ENCODE measurements at places on chromosomes 2 and 18. TPM values are rescaled to one million over a fixed set of nuclear protein-coding genes. Genes with fewer than 3 reads are reported as not detected.

Gene EVX2
- 2.3 TPM for polyA plus RNA-seq

Gene ARL6IP6
- 27.8 TPM for polyA plus RNA-seq

Gene CCDC121
- polyA plus RNA-seq = 40.5 TPM

Gene CDK15
- polyA plus RNA-seq = 5.6 TPM

Gene SLC4A5
- 40.3 TPM for polyA plus RNA-seq

Gene DSEL
- polyA plus RNA-seq = 2.7 TPM

Gene RGPD4
- 2.7 TPM for polyA plus RNA-seq

Gene GKN1
- polyA plus RNA-seq = not detected

Gene NPAS2
- polyA plus RNA-seq = 20.4 TPM

Gene SULT1C4
- polyA plus RNA-seq = 1.1 TPM

Gene ADD2
- 5.8 TPM for polyA plus RNA-seq

Gene NTSR2
- not detected for polyA plus RNA-seq

DNA sequence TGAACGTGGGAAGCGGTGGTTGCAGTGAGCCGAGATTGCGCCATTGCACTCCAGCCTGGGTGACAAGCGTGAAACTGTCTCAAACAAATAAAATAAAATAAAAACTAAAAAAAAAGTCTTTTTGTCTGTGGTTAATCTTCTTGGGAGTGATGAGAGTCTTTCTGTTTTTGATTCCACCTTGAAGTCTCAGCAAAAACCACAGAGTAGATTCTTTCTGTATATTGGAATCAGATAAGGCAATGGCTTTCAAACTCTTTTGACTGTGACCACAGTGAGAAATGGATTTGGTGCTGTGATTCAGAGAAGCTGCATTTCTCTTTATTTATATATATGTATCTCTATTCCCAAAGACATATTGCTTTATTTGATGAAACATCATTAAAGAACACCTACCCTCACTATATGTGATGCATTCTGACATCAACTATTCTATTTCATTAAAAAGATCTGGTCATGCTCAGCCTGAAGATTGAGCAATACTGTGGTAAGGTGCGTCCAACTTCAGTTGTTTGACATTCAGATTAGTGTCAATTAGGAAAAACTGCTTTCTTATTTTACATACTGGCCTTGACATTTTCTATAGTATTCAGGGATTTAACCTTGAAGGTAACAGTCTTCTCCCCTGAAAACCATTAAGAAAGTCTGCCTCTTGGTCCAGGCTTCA, 15.6 kb downstream of the HRH4 start:
- DNase-seq = no peak

- no peak for DNase-seq
These were observed 484.6 kb upstream of the HS6ST1 start for GRCh38 chr2:128803222-128803621.

- no peak for DNase-seq
These were observed 35.0 kb downstream of the TSN start for GRCh38 chr2:121790276-121790956.

GRCh38 chr18:26652501-26652900, 104.1 kb upstream of the KCTD1 start:
- DNase-seq = no peak

DNA sequence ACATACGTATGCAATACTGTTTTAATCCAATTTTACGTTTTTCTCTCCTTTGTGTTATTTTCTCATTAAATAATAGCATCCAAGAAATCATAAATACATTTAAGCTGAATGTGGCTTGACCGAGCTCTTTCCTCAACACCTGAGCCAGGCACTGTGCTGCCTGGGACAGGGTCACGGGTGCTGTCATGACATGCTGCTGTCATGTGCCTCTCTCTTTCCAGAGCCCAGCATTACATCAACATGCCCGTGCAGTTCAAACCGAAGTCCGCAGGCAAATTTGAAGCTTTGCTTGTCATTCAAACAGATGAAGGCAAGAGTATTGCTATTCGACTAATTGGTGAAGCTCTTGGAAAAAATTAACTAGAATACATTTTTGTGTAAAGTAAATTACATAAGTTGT, 94.1 kb upstream of the LDLRAD4 start:
- DNase-seq = no peak

DNA sequence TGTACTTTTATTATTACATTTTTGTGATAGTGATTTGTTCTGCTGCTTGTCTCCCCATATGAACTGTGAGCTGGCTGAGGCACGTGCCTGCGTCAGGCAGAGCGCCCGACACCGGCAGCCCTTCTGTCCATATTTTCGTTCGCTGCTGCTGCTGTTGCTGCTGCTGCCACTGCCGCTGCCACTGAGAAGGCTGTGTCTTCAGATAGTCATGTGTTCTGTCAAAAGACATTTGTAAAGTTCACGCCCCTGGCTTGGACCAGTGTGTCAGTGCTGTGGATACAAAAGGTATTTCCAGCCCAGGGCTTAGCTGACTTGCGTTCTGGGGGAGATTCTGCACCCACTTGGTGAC, 47.0 kb downstream of the TWIST2 start:
- DNase-seq = no peak

- DNase-seq = no peak
These were observed 1391.1 kb downstream of the SUCLG1 start for GRCh38 chr2:83067947-83068346.

DNA sequence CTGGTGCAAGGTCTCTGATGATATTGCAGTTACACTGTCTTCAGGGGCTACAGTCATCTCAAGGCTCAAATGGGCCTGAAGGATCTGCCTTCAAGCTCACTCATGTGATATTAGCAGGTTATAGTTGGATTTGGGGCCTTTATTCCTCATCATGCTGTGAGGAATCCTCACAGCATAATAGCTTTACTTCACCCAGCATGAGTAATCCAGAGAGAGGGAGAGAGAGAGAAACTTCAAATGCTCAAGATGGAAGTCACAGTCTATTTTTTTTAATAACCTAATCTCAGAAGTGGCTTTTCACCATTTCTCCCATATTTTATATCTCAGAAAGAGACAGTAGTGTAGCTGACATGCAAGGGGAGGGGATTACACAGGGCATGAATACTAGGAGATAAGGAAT, 658.7 kb downstream of the EPHA4 start:
- DNase-seq = no peak

GRCh38 chr2:127053731-127054603, 53.0 kb downstream of the BIN1 start:
- DNase-seq = no peak

DNA sequence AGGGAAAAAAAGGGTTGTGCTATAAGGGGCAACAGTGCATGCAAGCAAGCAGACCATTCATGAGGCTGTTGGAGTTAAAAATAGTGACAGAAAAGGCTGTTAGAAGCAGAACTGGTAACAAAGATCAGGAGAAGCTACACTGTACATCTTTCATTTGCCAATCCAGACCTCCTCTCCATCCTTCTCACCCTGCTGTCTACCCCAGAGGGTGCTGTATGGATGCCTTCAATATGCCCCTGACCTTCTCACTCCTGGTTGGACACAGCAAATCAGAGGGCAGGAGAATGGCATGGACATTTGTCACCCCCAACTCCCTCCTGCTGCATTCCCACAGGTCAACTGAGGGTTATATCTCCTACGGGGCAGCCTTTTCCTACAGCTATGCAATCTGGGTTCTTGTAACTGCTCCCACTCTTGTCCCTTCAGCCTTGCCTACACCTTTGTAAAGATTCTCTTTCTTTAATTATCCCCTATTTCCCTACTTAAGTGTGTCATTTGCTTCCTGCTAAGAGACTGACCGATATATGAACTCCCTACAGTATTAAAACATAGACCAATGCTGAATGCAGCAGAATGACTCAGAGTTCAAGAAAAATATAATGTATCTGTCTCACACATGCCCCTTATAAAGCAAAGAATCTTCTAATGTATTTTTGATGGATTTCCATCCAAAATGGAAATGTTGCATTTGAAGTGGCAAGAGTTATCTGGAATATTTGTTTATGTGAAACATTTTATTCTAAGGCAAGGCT, 169.2 kb upstream of the NCKAP5 start:
- no peak for DNase-seq

DNA sequence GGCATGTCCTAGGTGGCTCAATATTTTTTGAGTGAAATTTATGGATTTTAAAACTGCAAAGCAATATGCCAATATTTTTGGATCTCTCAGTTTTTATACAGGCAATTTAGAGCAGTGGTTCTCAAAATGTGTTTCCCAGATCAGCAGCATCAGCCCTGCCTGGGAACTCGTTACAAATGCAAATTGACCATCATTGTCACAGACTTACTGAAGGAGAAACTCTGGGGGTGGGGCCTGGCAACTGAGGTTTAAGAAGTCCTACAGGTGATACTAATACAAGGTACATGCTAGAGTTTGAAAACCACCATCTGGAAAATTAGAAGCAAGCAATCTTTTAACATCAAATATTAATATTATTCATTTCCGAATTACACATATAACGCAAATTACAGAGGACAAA, 215.6 kb upstream of the PID1 start:
- DNase-seq = no peak

DNA sequence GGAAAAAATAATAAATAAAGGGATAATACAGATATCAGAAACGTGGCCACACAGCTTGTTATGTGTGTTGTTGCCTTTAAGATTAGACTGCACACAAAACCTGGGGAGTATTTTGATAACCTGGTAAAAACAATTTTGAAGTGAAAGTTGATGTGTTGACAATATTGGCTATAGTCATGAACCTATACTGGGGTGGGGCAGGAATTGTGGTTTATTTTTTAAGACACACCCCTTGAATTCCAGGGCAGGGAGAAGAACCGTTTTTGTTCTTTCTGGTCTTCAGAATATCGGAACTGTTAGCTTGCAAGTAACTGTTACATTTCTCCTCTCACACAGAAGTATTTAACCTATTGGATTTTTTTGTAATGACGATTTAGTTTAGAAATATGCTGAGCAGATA, 80.4 kb downstream of the LIMS1 start:
- DNase-seq = no peak

DNA sequence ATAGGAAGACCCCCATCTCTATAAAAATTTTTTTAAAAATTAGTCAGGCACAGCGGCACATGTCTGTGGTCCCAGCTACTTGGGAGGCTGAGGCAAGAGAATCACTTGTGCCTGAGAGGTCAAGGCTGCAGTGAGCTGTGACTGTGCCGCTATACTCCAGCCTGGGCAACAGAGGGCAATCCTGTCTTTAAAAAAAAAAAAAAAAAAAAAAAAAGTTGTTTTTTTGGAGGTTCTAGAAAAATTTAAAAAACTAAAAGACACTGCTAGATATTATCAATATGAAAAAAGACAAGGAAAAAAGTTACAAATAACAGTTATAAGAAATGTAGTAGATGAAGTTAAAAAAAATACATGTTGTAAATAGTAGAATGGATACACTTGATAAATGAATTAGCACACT, 56.1 kb upstream of the C2orf15 start:
- no peak for DNase-seq

- no peak for DNase-seq
These were observed 75.0 kb upstream of the RBBP8 start for GRCh38 chr18:22858121-22858520.

GRCh38 chr18:59358712-59359575, at the start of gene LMAN1:
Gene LMAN1 (minus strand): TSS chr18:59359265. CDS start chr18:59359244, 21 bp downstream.
- DNase-seq = peak; percentile 98

- peak; percentile 53 for DNase-seq
These were observed 127.8 kb downstream of the RBMS1 start for GRCh38 chr2:160365716-160366367.

GRCh38 chr2:241399941-241400922, 44.1 kb downstream of the FARP2 start:
- DNase-seq = no peak

GRCh38 chr2:237879991-237880560, 20.7 kb downstream of the RAMP1 start:
- DNase-seq = no peak

- DNase-seq = no peak
These were observed 86.0 kb downstream of the TAF4B start for GRCh38 chr18:26312199-26312598.

GRCh38 chr2:24926602-24927252, 6.7 kb upstream of the ADCY3 start:
- DNase-seq = peak; percentile 80

DNA sequence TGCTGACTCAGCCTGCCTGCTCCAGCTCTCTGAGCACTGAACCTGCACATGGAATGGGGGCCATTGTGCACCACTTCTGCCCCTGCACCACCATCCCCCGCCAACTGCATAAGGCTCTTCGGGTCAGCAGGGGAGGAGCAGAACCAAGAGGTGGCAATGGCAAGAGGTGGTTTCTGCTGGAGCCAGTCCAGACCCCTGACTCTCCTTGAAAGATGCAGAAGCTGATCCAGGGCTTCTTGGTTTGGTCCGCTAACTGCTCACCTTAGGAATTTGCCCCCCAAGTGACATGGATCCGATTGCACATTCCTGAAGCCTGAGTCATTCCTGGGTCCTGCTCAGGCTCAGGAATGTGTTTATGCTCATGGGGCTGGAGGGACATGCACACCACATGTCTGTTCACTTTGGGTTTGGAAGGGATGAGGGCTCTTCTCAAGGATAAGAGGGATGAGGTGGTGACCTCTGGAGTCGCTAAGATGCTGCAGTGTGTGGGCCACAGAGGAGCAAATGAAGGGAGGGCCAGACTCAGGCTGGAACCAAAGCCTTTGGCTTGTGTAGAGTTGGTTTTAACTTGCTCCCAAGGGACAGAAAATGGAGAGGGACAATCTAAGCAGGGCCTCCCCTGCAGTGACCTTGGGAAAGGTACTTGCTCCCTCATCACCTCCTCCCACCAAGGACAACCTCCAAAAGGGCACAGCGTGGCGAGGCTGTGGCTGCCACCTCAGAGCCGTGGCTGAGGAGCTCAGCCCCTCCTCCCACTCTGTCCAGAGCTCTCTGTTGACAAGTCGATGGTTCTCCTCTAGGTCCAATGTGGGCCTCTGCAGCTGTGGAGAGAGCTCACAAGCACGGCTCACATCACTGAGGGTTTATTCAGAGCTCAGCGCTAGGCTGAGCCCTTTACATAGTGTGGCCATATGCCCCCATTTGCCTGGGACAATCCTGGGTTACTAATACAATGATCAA, 66.2 kb downstream of the HS1BP3 start:
- peak; percentile 52 for DNase-seq

GRCh38 chr2:3241971-3242746, 135.5 kb downstream of the EIPR1 start:
- no peak for DNase-seq

DNA sequence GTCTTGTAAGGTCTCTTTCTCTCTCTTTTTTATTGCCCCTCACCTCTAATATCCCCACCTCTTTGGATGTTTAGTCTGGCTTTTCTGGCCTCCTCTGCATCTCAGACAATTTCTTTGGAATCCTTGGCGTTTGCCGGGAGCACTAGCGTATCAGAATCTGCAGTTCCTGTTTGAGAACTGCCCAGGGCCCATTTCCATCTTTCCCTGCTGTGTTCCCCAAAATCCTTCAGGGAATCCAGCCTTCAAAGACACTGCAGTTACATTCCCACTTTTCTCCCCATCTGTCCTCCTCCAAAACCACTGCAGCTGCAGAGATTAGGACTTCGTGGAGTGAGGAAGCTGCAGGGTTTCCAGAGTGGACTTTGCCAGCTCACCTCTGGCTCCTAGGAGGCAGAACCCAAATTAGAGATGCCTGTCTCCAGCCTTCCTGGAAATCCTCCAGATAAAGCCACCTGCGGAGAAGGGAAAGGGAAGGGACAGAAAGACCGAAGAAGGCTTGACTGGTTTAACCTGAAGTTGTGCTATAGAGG, 2.7 kb downstream of the VSNL1 start:
- no peak for DNase-seq
